ENCODE measurements at places on chromosomes 2 and 18. TPM values are rescaled to one million over a fixed set of nuclear protein-coding genes. Genes with fewer than 3 reads are reported as not detected.
A peak's percentile ranks its signal among the peaks of the same experiment; 100 is the strongest.

HOXD8 gene
- not detected for total RNA-seq

CIB4 gene
- total RNA-seq: not detected

CTAGE1 gene
- total RNA-seq: not detected

DNA sequence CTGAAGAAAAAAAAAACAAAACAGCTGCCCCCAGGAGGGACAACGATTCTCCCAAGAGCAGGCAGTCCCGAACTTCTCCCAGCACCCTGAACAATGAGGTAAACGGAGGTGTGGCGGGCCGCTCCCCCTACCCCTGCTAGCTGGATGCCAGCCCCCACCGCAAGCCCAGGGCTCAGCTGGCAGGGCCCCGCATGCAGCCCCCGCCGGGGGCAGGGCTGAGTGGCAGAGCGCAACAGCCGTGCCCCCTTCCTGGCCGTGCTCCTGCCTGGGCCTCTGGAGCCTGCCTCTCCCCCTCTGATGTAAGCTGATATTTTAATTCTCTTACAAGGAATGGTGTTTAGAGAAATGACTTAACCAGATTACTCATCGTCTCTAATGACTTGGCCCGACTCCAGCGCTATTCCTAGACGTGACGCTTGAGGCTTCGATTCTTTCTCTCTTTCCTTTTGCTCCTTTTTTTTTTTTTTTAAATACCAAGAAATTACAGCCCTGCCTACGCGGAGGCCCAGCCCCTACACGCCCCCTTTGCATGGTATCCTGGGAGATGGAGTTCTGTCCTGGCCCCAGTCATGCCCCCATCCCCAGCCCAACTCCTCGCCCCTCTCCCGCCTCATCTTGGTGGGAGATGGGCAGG lies 4.6 kb upstream of the ARID5A start:
- H3K36me3 ChIP-seq: no peaks in the 10 kb centered on the region
- peak; percentile 75 for DNase-seq
- peaks cover 3% of the 10 kb centered on the region for H3K4me1 ChIP-seq
- no peak overlapping the region for H3K27ac ChIP-seq
- H3K4me3 ChIP-seq: peak overlapping the region; percentile 79

DNA sequence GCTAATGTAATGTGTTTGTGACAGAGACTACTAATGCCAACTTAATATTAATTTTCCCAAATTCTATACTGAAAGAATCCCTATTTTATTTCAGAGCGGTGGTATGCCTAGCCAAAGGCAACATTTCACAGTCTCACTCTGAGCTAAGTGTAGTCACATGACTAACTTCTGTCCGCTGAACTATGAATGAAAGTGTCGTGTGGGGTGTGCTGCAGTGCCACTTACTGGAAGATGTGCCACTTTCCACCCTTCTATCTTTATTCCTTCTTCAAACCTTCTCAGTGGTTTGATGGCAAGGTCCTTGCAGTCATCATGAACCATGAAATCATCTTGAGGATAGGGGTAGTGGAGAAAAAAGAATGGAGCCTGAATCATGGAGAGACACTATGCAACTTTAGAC lies 47.3 kb upstream of the C1D start:
- H3K36me3 ChIP-seq: no peaks in the 10 kb centered on the region
- DNase-seq: no peak
- H3K4me3 ChIP-seq: no peak overlapping the region
- no peaks in the 10 kb centered on the region for H3K4me1 ChIP-seq
- H3K27me3 ChIP-seq: no peaks in the 10 kb centered on the region
- H3K27ac ChIP-seq: no peak overlapping the region

DNA sequence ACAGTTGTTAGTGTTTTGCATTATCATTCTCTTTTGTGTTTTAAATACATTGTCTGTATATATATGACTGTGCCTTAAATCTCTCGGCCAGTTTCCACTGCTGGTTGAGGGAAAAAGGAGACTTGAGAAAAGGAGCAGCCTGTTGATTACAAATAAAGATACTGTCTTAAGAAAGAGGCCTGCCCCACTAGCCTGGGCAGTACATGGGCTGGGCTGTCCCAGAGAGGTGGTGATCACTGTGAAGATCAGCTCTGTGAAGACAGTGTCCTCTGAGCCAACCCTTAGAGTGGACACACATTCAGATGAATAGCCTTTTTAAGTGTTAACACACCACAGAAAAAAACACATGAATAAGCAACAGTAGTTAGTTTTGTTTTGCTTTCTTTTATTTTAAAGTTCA lies 10.0 kb upstream of the OTX1 start:
- no peak overlapping the region for H3K4me3 ChIP-seq
- H3K27me3 ChIP-seq: no peaks in the 10 kb centered on the region
- DNase-seq: no peak

- no peak overlapping the region for H3K4me3 ChIP-seq
- H3K4me1 ChIP-seq: no peaks in the 10 kb centered on the region
- no peak overlapping the region for H3K27ac ChIP-seq
- no peaks in the 10 kb centered on the region for H3K27me3 ChIP-seq
Observed at GRCh38 chr18:45046228-45046627, 365.5 kb downstream of the SETBP1 start.

DNA sequence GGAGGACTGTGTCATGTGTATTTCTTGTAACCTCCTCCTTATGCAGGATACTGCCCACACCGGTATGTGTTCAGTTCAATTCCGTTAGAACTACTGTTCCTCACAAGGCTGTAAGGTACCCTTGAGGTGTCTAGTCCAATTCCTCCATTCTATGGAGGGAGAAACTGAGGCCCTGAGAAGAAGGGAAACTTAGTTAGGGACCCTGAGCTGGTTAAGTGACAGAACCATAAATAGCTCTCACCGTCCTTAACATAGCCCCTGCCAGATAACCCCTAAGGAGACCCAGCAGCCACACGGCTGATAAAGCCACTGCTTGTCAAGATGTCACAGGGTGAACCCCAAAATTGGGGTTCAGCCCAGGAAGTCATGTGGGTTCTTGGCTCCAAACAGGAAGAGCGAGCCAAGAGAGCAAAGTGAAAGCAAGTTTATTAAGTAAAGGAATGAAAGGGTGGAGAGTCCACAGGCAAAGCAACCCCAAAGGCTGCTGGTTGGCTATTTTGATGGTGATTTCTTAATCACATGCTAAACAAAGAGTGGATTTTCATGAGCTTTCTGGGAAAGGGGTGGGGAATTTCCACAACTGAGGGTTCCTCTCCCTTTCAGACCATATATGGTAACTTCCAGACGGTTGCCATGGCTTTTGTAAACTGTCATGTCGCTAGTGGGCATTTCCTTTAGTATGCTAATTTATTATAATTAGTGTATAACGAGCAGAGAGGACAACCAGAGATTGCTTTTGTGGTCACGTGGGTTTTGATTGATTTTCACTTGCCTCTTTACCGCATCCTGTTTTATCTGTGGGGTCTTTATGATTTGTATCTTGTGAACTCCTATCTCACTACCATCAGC lies 83.4 kb upstream of the RTN4 start:
- no peaks in the 10 kb centered on the region for H3K27me3 ChIP-seq
- no peaks in the 10 kb centered on the region for H3K36me3 ChIP-seq
- peaks cover 10% of the 10 kb centered on the region for H3K4me1 ChIP-seq
- peak overlapping the region; percentile 93 for H3K27ac ChIP-seq

DNA sequence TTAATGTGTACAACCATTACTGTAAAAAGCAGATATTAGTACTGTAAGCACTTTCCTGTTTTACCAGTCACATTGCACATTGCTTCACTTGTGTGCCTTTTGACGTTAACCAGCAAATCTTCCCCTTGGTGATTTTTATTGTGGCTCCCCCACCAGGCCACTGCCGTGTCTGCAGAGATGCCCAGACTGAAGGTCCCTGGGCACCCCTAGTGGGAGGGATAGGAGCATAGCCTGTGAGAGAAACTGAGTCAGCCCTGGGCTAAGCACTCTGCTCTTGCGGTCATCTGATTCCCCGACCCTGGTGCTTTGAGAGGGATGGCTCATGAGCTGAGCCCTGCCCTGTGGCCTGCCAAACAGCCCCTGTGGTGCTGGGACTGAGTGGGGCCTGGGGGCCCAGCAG lies 73.4 kb downstream of the INPP4A start:
- H3K27ac ChIP-seq: no peak overlapping the region
- H3K4me1 ChIP-seq: no peaks in the 10 kb centered on the region
- H3K27me3 ChIP-seq: no peaks in the 10 kb centered on the region

DNA sequence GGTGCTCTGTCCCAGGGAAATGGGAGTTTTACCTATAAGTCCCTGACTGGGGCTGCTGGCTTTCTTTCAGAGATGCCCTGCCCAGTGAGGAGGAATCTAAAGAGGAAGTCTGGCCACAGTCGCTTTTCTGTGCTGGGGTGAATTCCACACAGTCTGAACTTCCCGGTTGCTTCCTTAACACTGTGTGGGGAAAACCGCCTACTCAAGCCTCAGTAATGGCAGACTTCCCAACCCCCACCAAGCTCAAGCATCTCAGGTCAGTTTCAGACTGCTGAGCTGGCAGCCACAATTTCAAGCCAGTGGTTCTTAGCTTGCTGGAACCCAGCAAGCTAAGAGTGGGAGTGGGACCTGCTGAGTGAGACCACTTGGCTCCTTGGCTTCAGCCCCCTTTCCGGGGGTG lies 54.9 kb downstream of the NUP35 start:
- H3K4me1 ChIP-seq: no peaks in the 10 kb centered on the region
- no peak overlapping the region for H3K4me3 ChIP-seq
- H3K27me3 ChIP-seq: no peaks in the 10 kb centered on the region
- no peak overlapping the region for H3K27ac ChIP-seq
- no peak for DNase-seq

- peaks cover 4% of the 10 kb centered on the region for H3K4me1 ChIP-seq
- no peak overlapping the region for H3K4me3 ChIP-seq
- H3K27me3 ChIP-seq: no peaks in the 10 kb centered on the region
- no peak overlapping the region for H3K27ac ChIP-seq
Observed at GRCh38 chr2:45191976-45192375, 182.7 kb upstream of the SIX2 start.

DNA sequence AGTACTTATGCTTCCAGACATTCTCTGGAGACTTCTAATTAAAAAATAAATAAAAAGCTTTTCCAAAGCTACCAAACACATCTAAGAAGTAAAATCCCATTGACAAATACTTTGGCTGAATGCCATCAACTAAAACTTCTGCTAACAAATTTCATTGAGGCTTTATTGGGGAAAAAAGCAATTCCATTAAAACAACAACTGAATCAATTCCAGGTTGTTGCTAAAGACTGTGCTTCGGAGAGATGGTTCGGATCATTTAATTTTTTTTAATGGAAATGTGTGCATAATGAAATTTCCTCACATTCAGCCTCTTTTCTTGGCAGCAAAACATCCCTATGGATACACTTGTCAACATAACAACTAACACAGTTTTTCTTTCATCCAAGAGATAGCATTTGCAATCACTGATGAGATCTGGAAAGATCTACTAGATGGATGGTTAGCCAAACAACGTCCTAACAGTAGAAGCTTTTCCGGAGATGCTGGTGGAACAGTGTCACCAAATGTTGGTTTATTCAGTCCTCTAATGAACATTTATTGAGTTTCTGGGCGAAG lies 446.1 kb upstream of the FAM98A start:
- no peaks in the 10 kb centered on the region for H3K4me1 ChIP-seq
- H3K27me3 ChIP-seq: no peaks in the 10 kb centered on the region
- no peak for DNase-seq
- H3K36me3 ChIP-seq: no peaks in the 10 kb centered on the region
- H3K4me3 ChIP-seq: no peak overlapping the region

GRCh38 chr2:41771710-41772109 lies 276.1 kb upstream of the PKDCC start:
- no peak overlapping the region for H3K4me3 ChIP-seq
- no peaks in the 10 kb centered on the region for H3K27me3 ChIP-seq
- DNase-seq: no peak
- H3K36me3 ChIP-seq: no peaks in the 10 kb centered on the region
- 0 out of 2 replicates have a peak, but pooled peaks cover 2% of the 10 kb centered on the region for H3K4me1 ChIP-seq

- no peak for DNase-seq
- peaks cover 10% of the 10 kb centered on the region for H3K4me1 ChIP-seq
- H3K4me3 ChIP-seq: no peak overlapping the region
- no peaks in the 10 kb centered on the region for H3K27me3 ChIP-seq
- H3K36me3 ChIP-seq: no peaks in the 10 kb centered on the region
Observed at GRCh38 chr2:134262684-134263083, 8.8 kb downstream of the MGAT5 start.

GRCh38 chr2:39223909-39224308 lies 19.9 kb downstream of the CDKL4 start:
- H3K27me3 ChIP-seq: no peaks in the 10 kb centered on the region
- DNase-seq: no peak
- no peak overlapping the region for H3K4me3 ChIP-seq
- H3K27ac ChIP-seq: no peak overlapping the region
- H3K36me3 ChIP-seq: no peaks in the 10 kb centered on the region

DNA sequence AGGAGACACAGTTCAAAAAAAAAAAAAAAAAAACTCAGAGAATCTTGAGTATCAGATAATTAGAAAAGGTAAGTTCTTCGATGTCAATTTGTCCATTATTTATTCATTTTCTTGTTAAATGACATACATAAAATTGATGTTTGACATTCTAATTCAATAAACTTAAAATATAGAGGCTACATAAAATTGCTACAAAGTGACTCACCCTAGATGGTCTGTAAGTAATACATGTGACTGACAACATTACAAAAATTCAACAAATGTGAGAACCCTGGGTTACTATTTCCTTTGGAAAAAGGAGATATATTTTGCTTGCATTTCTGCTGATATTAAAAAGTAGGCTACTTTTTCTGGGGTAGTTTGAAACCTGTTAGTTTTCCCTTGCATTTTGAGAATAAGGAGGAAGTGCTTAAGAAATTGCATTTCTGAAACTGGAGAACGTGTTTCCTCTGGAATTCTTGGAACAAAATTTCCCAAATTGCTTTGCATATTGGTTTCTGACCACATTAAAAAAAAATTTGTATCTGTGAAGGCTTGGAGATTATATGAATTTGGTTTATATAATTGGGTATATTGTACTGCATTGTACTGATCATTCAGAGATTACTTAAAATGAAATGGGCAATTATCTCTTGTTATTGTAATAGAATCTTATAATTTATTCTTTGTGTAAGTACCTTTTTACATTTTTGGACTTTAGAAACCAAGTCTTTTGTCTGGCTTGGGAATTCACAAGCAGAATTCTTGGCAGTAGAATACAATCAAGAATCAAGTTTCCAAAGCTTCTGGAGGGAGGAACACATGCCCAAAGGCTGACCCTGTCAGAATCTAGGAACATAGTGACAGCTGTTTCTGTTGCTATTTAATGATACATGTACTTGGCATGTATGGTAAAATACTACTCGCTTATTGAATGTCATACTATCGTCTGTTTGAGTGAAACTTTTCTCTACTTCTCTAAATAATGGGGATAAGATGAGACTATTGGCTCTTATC lies 106.1 kb downstream of the DSEL start:
- H3K4me3 ChIP-seq: no peak overlapping the region
- DNase-seq: no peak
- H3K27me3 ChIP-seq: no peaks in the 10 kb centered on the region
- no peaks in the 10 kb centered on the region for H3K36me3 ChIP-seq
- no peaks in the 10 kb centered on the region for H3K4me1 ChIP-seq
- H3K27ac ChIP-seq: no peak overlapping the region
